ENCODE measurements at places on chromosomes 11 and 22. TPM values are rescaled to one million over a fixed set of nuclear protein-coding genes. Genes with fewer than 3 reads are reported as not detected.

GRCh38 chr11:112794331-112794846, 166.8 kb upstream of the NCAM1 start:
- DNase-seq, result no peak

- DNase-seq, result no peak
Observed at GRCh38 chr11:123328281-123328867, 101.7 kb upstream of the GRAMD1B start.

GRCh38 chr22:24117942-24118341, 63.3 kb upstream of the SUSD2 start:
- DNase-seq, result no peak

DNA sequence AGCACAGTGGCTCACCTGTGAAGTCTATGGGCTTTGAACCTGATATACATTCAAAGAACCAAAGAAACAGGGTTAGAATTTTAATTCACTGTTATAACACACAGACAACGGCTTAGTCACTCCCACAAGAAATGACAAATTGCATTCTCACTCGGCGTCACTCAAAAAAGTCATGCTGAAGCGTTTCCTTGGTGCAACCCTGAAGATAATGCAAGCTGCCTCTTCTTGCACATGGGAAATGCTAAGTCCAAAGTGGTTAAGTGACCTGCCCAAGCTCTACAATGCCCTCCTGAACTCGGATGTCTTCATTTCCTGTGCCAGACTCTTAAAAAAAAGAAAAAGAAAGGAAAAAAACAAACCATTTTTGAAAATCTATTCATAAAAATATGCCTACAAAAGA, 10.0 kb downstream of the LGR4 start:
- no peak for DNase-seq

The SMTNL1 gene
- total RNA-seq, result not detected

The NADSYN1 gene
- total RNA-seq, result 262 TPM

The MIAT gene
- 4.7 TPM for total RNA-seq

The RBMXL2 gene
- not detected for total RNA-seq

Measured in ureter (tissue), 1 donor.